ENCODE measurements at places on chromosomes 16 and 17.
A peak's percentile ranks its signal among the peaks of the same experiment; 100 is the strongest.

GRCh38 chr16:53515259-53515658 is 12.2 kb upstream of the AKTIP start:
- DNase-seq = no peak

DNA sequence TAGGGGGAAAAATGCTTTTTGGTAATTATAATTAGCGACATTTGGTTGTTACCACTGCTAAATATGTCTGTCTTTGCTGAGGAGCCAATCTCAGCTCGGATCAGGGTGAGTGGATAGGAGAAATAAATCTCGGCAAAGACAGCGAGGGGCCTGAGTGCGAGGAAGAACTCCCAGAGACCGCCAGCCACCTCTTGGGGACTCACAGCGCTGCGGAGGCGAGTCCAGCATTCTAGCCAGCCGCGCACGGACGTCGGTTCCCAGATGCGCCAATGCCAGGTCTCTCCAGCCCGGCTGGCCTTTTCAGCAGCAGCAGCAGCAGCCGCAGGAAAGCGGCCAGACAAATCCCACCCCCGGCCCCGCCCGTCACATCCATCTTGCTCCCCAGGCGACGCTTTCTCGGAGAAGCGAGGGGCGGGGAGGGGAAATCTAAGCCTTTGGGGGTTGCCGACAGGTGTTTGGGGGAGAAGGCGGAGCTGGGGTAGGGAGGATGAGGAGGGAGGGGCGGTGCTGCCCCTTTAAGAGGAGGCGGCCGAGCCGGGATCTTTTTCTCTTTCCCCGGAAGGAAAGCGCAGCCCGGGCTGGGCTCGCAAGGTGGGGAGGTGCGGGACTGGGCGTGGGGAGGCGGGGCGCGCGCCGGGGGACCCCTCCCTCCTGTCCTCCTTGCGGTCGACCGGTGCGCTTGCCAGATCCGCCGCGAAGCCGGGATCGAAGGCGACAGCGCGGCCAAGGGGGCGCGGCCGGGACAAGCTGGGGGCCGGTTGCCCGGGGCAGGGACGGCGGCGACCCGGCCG is at the start of gene ITGA3:
Gene ITGA3, plus strand, starts transcription at position 685 of the 791 bp plus-strand sequence. CDS start 330 bp downstream, outside the sequence.
- DNase-seq = peak; percentile 38

- DNase-seq = no peak
Measured at GRCh38 chr17:12666718-12667117, 1.0 kb downstream of the MYOCD start.

GRCh38 chr17:4504188-4504587 is 5.5 kb downstream of the SPNS2 start:
- DNase-seq = no peak

- no peak for DNase-seq
Measured at GRCh38 chr17:50196036-50196435, 5.4 kb downstream of the COL1A1 start.

- no peak for DNase-seq
Measured at GRCh38 chr16:48459167-48459566, 74.0 kb upstream of the SIAH1 start.

- no peak for DNase-seq
Measured at GRCh38 chr16:58767581-58767980, 33.5 kb upstream of the GOT2 start.

DNA sequence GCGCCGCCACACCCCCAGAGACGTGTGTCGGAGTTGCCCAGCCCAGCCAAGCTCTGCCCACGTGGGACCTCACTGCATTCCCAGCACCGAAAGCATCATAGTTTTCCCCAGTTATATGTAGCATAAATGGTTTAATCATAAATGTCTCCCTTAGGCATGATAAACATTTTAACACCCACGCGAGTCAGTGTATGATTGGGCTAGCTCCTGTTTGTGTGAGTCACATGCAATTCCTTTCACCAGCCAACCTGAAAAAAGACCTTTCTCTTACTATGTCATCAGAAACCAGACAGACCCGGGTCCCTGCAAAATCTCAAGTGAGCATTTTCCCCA is 9.2 kb downstream of the TAF1C start:
- DNase-seq = no peak

DNA sequence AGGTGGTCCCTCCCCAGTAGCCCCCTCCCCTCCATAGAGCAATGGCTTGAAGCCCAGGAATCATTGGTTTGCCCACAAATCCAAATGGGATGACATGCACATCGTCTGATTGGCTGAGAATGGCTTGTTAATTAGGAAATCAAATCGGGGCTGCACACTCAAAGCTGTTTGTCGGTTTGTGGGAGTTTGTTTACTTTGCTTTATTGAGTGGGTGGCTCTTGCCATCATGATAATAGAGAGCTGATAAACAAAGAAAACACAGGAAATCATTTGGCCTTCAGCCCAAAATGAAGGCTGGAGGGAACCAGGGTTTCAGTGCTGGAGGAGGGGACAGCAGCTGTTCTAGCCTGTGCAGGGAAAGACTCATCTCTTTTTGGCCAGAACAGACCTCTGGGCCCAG is 316.3 kb downstream of the CBLN1 start:
- no peak for DNase-seq

GRCh38 chr16:27816561-27816960 is 247.0 kb downstream of the GSG1L start:
- DNase-seq = no peak

DNA sequence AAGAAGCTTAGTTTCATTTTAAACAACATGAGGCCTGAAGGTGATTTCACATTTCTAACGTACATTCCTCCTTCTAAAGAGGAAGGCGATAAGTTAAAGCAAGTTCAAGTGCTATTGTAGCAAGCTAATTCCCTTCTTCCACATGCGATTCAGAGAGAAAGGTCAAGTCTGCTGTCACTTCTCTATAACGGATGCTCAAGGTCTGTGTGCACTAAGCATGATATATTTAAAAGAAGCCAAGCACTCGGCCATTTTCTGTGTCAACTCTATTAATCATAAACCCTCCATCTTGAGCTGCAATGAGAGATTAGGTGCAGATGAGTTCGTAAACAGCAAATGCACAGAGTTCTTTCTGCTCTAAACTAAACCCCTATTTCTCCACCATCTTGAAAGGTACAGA is 568.8 kb upstream of the ZFHX3 start:
- DNase-seq = no peak

GRCh38 chr17:76537578-76538280 is at the start of gene CYGB:
Gene CYGB (minus strand): TSS chr17:76537709. CDS start chr17:76537542, 167 bp downstream.
- DNase-seq = no peak

GRCh38 chr17:61379457-61380216 is 20.0 kb upstream of the TBX2 start:
- DNase-seq = no peak

DNA sequence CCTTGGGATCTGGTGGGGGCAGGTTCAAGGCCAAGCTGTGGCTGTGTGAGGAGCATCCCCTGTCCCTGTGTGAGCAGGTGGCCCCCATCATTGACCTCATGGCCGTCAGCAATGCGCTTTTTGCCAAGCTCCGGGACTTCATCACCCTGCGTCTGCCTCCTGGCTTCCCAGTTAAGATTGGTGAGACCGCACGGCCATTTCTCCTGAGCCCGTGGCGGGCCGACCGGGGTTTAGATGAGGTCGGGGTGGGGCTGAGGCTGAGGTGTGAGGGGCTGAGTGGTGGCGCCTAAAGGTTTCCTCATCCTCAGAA is 10.7 kb downstream of the CORO6 start:
- DNase-seq = no peak

- no peak for DNase-seq
Measured at GRCh38 chr17:74389084-74389753, 21.9 kb downstream of the GPR142 start.

DNA sequence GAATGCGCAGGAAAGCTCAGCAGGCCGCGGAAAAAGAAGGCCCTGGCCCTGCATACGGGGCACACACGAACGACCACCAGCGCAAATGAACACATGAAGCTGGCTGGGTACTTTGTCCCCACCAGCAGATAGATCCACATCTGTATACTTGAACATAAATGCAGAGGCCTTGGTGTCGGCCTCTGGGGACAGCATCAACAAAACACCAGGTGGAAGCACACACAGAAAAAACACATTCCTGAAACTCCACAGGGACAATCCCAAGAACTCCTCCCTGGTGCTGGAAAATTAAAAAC is 606 bp upstream of the ZBTB4 start:
- DNase-seq = no peak

GRCh38 chr16:19599968-19600716 is 44.6 kb downstream of the VPS35L start:
- DNase-seq = no peak

GRCh38 chr17:3794557-3795389 is 6.2 kb downstream of the ITGAE start:
- no peak for DNase-seq

DNA sequence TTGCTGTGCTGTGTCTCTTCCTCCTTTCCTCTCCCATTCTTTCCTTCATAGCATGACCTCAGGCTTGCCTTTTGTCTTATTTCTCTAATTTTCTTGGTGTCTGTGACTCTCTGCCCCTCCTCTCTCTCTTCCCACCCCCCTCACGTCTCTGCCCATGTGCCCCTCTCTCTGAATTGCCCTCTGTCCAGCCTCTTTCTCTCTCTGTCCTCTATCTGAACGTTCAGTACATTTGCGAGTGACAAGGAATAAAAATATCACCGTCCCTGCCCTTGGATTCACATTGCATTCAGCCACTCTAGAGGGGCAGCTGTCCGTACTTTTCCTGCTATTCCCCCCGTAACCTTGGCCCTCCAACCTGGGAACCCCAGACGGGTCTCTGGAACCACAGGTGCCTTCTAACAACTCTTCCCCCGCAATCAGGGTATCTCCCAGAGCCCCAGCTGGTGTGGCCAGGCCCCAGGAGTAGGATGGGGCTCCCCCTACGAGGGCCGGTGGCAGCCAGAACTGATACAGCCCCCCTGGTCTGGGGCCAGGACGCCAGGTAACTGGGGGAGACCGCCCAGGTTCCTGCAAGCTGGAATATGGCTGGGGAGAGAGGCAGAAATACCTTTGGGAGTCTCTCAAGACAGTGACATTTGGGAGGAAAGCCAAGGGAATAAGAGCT is 1.8 kb downstream of the KIF1C start:
- DNase-seq = no peak

DNA sequence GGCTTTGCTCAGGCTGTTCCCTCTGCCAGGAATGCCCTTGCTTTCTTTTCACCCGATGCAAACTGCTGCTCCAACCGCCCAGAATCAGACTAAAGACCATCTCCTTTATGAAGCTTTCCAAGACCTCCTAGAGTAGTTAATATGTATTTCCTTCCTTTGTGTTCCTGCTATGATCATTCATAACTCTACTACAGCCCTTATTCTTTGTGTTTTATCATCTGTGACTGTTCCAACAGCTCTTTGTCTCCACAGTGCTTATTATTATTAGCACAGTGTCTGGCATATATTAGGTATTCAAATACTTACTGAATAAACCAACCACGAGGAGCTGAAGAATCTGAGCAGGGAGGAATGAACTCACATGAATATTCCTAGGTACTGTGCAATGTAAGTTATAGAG is 7.6 kb downstream of the PSME3IP1 start:
- no peak for DNase-seq

DNA sequence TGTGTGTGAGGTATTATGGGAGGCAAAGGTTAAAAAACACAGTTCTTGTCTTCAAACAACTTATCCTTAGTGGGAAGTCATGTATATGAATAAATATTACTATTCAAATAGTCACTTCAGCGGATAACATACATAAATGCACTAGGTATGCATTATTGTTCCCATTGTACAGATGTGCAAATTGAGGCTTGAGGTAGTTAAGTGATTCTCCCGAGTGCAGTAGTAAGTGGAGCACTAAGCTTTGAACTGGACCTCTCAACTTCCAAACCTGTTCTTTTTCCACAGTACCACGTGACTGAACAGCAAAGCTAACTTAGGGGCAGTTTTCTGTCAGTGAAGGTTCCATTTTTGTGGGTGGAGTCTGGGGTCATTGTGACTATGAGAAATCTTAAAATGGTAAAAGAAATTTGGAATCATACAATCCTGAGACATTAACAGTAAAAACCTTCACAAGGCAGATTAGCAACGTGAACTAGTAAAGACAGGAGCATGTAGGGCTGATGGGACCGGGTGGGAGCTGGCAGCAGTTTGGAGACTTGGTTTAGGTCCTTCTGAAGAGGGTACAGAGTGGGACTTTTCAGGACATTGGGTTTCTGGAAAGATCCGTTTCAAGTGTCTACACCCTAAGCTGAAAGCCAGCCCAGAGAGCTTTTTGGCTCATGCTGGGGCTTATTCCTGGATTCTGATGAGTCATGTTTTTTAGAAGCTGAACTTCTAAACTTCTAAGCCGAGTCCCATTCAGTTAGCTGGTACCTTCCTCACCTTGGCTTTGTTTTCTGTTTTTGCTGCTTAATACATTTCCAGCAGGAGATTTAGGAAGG is 204.9 kb downstream of the PRKCA start:
- no peak for DNase-seq

GRCh38 chr16:54538276-54538675 is 251.7 kb upstream of the IRX3 start:
- DNase-seq = no peak

DNA sequence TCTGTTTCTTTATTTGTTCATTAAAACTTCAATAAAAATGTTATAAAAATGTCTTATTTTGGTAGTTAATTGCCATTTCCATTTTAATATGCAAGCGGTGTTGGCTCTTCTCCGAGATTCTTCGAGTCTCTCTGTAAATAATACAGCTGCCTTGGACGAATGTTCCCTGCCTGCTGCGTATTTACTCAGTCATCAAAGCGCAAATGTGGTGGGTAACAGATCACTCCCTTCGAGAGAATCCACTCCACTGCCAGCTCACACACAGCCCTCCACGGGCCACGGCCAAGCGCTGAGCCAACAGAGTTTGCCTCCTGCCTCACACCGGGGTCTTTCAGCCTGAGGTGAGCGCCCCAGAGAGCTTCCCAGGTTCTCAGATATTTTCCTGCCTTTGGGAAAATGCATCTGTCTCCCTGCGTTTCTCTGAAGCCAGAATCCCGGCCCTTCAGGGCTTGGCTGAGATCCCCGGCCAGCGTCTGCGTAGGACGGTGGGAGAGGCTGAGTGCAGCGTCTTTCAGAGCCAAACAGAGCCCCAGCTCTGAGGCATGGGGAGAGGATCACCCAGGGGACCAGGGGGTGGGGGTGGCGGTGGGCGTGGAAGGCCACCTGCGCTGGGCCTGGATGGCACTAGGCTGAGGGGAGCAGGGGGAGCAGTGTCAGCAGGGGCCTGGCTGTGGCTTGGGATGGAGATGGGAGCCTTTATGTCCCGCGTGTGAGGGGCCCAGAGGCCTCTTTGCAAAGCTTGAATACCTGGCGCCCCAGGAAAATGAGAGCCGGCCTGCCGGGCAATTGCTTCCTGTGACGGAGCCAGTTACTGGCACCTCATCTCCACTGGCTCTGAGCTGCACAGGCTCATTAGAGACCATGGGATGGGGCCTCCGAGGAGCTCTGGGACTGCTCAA is 248.7 kb downstream of the RBFOX3 start:
- DNase-seq = no peak

GRCh38 chr16:3054965-3055733 is 8.8 kb downstream of the MMP25 start:
- no peak for DNase-seq

Measured in activated B cell treated with CpG ODN at 0.5 μM for 24 hours (primary cell).